Stimulated activated memory B cell treated with anti-CD40 and anti-IgM and Interleukin-4, amounts not matched to agents 10 μg/mL and 1 μg/mL and 100 μg/mL, for 72 hours (primary cell): ENCODE measurements at places on chromosomes 5 and 9.

GRCh38 chr5:133400120-133400519 lies 212.2 kb downstream of the FSTL4 start:
- ATAC-seq: no peak

- no peak for ATAC-seq
These were observed 44.7 kb downstream of the STOM start for GRCh38 chr9:121325387-121325786.

- no peak for ATAC-seq
These were observed 2.6 kb upstream of the SMC5 start for GRCh38 chr9:70256123-70256551.

DNA sequence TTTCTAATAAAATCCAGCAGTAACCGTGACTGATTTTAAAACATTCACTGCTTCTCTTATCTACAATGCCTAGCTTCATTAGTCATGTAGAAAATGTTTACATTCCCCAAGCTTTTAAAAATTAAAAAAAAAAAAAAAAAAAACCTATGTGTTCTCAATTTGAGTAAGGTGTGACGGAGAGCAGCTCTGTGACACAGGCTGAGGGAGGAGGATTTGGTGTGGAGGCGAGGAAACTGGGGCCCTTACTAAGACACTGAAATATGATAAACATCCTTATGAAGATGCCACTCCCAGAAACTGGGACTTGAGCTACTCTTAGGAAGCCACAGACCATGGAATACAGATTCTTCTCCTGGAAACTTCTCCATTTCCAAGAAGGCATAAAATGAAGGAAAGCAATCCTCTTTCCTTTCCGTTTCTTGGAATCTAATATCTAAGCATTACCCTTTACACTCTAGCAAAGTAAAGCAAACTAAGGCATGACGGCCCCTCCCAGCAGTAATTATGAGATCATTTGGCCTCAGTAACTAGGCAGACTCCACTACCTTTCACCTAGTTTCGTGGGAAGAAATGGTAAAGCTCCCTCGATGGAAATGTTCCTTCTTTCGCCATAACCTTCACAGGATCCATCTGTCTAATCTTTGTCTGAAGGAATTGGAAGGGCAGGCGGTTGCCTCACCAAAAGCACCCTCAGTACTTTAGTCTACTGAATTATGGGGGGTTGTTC lies 23.5 kb downstream of the GRAMD2B start:
- peak; percentile 52 for ATAC-seq

DNA sequence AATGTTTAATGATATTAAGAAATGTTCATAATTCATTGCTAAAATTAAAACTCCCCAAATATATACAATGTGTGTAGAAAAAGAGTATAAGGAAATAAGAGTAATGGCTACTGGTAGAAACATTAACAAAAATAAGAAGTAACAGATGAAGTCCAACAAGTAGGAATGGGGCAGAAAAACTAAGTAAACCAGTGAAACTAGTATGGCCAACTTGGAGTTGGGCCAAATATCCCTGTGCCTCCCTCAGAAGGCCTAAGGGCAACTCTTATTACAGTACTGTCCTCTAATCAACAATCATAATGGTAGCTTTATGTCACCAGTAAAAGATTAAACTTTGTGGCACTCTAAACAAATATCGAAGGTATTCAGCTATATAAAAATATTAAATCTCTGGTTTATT lies 93.5 kb downstream of the SSBP2 start:
- no peak for ATAC-seq

DNA sequence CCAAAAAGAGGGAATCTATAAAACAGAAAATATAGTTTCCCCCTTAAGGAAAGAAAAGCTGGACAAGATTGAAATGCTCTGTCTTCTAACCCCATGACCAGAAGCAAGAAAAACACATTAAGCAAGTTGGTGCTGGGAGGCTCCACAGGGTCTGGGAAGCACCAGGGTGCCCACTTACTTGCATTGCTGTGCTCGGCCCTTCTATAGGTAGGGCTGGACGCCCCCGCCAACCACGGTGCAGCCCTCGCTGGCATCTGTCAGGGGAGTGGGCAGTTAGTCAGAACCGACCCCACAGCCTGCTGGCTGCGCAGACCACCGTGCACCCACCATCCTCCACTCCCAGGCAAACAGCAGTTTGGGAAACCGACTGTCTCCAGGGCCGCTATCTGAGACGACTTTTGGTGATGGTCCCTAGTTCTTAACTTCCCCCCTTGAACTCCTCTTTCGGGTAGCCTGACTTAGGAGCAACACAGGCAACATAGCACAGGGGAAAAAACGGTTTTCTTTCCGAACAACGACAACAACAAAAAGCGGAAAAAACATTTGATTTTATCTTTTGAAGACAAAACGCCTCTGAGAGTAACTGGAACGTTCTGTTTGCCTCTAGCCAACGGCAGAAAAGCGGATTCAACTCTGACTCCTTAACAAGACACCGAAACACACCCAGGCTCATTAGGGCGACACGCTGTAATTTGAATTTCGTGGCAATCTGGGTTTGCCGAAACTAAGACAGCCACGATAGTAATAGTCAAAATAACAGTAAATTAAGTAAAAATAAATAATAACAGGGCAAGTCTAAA lies 3.9 kb downstream of the IRX2 start:
- no peak for ATAC-seq
